ENCODE measurements at places on chromosomes 6 and 20.

GRCh38 chr6:82832811-82833210, 232.8 kb downstream of the UBE3D start:
- DNase-seq: no peak

- no peak for DNase-seq
Observed at GRCh38 chr6:12334526-12335130, 44.5 kb downstream of the EDN1 start.

DNA sequence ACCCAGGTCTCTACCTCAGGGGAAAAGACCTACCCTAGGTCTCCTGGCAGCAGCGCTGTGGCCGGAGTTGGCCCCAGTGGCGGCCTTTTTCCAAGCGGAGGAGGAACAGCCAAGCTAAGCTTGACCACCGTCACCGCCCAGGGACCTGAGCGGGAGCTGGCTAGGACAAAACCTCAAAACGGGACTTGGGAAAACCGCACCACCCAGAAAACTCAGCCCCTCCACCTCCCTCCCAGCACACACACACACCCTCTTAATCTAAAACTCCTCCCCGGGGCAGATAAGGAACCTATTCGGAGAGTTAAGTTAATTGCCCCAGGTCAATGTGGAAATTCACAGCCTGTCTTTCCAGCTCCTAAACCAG, 2.7 kb upstream of the TRERF1 start:
- no peak for DNase-seq

DNA sequence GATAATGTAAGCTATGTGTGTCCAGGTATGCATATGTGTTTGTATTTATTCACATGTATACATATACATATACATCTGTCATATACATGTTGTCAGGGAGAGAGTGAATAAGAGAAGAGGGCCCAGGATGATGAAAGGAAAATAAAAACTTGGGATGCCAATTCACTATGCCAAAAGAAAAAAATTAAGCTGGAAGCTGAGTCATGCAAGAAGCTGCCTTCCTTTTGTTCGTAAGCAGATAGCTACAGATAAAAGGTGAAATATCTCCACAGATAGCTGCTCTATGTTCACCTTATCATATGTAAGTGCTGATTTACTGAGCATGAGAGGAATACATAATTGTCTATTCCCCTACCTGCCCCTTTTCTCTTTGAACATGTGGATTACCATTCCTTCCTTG, 579.9 kb downstream of the EPM2A start:
- DNase-seq: no peak

DNA sequence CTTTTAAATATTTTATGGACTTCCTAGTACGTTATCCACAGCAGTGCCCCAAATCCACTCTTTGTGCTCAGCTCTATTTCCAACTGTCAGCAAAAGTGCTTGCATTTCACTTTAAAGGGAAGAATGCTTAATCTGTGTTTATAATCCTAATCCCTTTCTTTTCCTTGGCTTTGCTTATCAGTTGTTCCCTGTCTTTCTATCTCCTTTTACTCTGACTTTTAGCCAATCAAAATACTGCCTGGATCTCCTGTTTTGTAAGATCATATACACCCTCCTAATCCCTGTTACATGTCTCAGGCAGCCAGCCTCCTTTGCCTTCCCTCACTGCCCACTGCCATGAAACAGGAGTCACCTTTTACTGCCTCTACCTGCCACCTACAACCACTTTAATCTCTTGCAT, 102.9 kb downstream of the AIG1 start:
- no peak for DNase-seq

DNA sequence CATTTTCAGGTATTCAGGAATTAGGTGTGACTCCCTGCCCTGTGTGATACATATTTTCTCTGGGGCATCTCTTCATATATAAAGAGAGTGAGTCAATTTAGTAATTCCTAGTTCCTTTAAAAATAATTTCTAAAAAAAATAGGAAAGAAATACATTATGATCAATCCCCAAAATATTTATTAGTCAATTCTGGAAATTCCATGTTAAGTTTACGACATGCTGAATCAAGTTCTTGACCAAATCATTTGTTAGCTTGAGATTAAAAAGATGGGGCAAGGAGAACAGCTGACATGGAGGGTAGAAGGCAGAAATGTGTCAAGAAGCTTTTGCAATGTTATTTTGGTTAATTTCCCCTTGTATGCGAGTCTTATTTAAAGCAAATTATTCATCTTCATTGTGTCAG, 22.7 kb upstream of the PRDM1 start:
- DNase-seq: no peak

GRCh38 chr6:129957941-129958898, 60.2 kb upstream of the L3MBTL3 start:
- no peak for DNase-seq

GRCh38 chr6:161104966-161105365, 113.4 kb downstream of the MAP3K4 start:
- DNase-seq: no peak

DNA sequence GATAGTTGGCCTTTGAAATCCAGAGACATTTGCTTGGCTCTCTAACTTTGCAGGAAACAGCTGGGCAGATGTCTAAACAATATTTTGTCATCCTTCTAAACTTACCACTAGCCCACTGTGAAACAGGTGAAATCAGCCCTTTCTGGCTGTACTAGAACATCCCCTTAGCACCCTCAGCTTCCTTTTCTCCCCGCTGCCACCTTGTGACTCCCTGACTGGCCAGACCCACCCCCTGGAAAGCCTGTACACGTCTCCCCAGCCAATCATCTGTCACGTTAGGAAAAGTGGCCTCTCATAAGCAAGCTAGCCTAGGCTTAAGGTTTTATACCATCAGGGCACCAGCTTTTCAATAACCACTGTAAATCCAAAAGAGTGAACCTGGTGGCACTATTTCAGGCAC, 88.6 kb upstream of the E2F3 start:
- DNase-seq: no peak
